ENCODE measurements at places on chromosomes 11 and 22. TPM values are rescaled to one million over a fixed set of nuclear protein-coding genes. Genes with fewer than 3 reads are reported as not detected.

Gene RAB36
- total RNA-seq, result 1.4 TPM

GRCh38 chr22:19761725-19762567 is 1.4 kb downstream of the TBX1 start:
- H3K4me1 ChIP-seq, result no peaks in the 10 kb centered on the region
- no peak for DNase-seq
- H3K4me3 ChIP-seq, result peak overlapping the region; percentile 35
- H3K27me3 ChIP-seq, result peaks cover 79% of the 10 kb centered on the region
- no peak overlapping the region for H3K27ac ChIP-seq

GRCh38 chr22:37330200-37331033 is 48.1 kb downstream of the CYTH4 start:
- H3K4me3 ChIP-seq, result no peak overlapping the region
- H3K4me1 ChIP-seq, result no peaks in the 10 kb centered on the region
- H3K36me3 ChIP-seq, result no peaks in the 10 kb centered on the region
- no peak overlapping the region for H3K27ac ChIP-seq
- peaks cover 3% of the 10 kb centered on the region for H3K27me3 ChIP-seq

DNA sequence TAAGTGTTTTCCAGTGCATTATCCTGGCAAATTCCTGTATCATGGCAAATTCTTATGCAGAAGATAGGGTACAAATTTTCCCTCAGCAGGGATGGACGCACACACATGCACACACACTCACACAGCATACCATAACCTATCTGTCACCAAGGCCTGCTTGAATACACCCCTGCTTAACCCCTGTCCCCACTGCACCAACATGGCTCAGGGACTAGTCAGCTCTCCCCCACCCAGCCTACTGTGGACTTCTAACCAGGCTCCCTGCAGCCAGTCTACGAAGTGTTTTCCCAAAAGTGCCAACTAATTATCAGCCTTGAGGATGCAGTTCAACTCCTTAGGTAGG is 63.1 kb downstream of the RAB30 start:
- no peaks in the 10 kb centered on the region for H3K36me3 ChIP-seq
- no peaks in the 10 kb centered on the region for H3K4me1 ChIP-seq
- DNase-seq, result no peak

DNA sequence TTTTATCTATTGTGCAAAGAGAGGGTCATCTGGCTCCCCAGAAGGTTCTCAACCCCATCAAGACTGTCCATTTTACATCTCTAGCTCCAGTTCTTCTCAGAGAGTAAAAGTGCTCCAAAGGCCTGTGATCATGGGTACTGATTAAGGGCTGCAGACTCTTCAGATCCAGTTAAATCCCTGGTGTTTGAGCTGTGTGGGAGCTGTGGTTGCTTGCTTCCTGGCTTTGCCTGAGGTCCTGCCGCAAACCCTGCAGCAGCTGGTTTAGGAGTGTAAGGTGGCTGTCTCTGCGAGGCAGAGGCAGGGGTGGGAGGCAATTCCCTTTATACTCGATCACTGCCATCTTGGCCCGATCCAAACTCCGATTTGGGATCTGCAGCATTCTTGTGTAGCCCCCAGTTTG is 1.2 kb downstream of the MRPL17 start:
- no peak overlapping the region for H3K27ac ChIP-seq
- no peak for DNase-seq
- no peaks in the 10 kb centered on the region for H3K27me3 ChIP-seq
- peaks cover 13% of the 10 kb centered on the region for H3K36me3 ChIP-seq
